ENCODE measurements at places on chromosomes 12 and 14.

DNA sequence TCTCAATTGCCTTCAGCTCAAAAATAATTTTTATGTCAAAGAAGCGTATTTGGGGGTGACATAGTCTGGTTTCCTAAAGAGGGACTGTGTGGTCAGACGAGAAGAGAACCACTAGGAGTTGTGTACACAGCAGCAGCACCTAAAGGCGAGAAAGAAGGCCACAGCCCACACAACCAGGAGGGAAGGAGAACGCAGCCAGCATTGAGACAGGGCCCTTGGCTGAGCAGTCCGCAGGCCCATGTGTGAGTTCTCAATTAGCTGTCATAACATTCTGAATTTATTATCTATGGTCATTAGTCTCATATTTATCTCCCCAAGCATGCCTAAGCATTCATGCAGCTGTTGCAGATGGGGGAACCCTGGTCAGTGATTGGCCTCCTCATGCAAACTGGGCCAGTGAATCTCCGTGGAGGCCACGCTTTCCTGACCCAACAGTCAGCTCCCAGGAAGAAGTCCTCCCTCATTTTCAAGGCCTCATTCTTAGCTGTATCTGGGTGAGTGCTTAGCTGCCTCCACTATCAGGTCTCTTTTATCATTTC, 81.2 kb upstream of the ATF7IP start:
- DNase-seq = no peak

GRCh38 chr14:100755649-100756048, 29.0 kb downstream of the DLK1 start:
- no peak for DNase-seq

- DNase-seq = peak; percentile 31
Measured at GRCh38 chr12:55637467-55637866, 775 bp downstream of the OR10P1 start.

- DNase-seq = peak; percentile 89
Measured at GRCh38 chr14:97602438-97603117, 805.4 kb downstream of the VRK1 start.

DNA sequence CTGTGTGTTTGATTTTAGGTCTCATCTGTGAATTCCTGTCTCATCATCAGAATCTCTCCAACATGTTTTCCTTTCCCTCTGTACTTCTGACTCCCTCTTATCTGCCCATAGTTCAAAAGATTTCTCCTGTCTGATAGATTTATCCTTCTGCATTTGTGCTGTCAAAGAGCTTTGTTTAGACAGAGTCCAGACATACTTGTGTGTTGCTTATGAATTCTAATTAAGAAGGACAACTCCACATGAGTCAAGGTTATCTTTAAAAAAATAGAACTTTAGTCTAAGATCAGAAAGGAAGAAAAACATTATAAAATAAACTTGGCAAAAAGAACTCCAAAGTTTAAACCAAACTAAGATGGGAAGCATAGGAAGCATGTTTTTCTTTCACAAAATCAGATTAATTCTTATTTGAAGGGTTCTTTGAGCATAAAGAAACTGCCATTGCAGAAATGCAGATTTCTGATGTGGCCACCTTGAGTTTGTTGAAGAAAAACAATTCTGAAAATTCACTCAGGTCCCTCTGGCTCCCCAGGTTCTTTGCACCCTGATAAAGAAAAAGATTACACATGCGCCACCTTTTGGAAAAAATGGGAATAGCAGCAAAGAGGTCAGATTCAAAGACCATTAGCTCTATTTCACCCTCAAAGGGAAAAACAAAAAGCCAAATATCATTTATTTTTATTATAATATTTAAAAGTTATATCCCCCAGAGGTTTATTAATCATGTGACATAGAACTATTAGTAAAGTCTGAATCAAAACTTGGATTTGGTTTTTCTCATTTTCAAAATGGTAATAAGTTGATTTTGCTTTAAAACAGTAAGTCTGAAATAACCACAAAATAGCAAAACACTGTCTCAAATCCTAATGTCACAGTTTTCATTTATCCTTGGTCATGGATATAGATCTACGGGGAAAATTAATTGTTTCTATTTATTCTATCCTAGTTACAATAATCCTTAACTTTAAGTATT, 143.7 kb upstream of the DCN start:
- peak; percentile 68 for DNase-seq

GRCh38 chr12:101209319-101210302, at the start of gene SLC5A8:
Gene SLC5A8 (minus strand): TSS chr12:101210238. CDS start chr12:101209848, 390 bp downstream.
- DNase-seq = no peak

- no peak for DNase-seq
Measured at GRCh38 chr14:89428173-89428523, 11.1 kb upstream of the FOXN3 start.

DNA sequence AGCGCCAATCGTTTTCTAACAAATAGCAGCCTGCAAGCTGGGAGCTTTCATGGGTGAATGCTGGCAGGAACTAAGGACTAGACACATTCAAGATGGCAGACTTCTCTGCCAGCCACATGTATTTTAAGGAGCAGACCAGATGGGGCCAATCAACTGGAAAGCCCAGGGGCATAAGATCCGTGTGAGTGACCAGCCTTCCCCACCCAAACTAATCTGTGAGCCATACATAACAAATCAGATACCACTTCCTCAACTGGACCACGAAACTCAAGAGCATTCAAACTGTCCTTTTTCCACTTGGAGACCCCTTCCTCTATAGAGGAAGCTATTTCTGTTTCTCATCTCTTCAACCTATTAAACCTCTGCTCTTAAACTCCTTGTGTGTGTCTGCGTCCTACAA, 9.7 kb downstream of the TCL1B start:
- no peak for DNase-seq

DNA sequence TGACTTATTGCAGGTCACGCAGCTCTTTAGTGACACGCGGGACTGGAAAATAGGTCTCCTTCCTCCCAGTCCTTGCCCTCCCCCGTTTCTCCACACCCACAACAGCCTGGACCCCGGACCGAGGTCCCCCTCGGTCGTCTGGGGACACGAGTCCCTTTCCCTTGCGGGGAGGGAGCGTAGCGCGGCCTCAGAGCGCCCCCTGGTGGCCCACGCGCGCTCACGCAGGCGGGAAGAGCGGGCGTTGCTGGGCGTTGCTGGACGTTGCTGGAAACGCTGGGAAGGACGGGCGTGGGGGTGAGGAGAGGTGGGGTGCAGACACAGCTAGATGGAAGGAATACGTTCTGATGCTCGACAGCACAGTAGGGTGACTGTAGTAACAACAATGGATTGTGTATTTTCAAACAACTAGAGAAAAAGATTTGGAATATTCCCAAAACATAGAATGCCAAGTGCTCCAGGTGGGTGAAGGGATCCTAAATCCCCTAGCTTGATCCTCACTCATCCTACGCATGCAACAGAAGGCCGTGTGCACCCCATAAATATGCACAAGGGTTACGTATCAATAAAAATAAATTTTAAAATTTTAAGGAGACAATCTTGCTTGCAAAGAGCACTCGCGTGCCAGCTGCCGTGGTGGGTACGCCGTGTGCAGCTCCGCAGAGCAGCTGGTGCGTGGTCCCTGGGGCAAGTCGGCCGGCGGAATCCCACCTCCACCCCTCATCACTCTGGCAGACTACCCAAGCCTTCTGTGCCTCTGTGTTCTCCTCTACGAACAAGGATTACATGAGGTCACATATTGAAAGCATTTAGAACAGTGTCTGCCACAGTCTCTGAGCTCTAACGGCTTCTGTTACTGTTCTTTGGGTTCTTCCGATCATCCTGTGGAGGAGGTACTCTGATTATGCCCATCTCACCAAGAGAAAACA, 87.4 kb downstream of the B4GALNT3 start:
- peak; percentile 61 for DNase-seq

DNA sequence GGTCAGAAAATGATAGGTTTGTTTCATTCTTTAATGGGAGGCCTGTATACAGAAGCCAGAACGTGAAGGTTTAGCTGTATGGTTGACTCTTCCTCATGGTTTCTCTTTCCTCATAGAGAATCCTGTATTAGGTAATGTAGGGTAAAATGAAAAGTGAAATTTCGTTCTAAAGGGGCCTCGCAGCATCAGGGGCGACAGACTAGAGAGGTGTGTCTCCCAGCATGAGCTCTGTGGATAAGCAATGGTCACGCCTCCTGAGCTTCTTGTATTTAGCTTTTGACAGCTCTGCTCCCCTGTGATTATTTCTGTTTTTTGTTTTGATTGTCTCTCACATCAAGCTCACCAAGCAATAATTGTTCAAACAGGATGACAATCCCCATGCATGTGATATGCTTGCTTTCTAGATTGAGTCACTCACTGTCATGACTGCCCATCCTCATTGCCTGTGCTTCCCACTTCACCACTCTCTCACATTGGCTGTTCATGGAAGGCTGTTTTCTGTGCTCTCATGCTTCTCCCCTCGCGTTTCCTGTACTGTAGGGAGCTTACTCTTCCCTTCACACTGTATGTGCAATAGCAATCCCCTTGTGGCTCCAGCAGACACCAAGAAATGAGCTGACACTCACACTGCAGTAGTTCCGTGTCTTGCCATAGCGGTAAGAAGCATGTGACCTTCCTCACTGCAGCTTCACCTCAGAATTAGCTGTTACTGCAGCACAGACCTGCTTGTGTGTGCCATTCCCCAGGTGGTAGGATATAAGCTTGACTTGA, 44.0 kb downstream of the RAD52 start:
- DNase-seq = no peak

GRCh38 chr12:57332646-57333312, 81.8 kb upstream of the STAC3 start:
- DNase-seq = no peak

DNA sequence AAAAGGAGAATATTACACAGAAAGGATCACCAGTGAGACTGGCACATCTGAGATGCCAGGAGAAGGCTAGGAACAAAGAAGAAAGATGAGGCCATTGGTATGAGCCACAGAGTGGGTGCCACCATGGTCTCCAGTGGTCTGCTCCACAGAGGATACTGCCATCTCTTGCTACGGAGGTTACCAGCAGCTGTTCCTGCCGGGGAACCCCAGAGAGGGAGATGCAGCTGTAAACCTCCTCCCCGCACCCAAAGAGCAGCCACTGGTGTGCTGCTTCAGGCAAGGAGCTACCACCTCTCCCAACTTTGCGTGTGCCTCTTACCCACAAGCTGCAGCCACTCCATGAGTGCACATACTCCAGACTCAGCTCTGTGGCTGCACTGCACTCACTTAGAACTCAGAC, 201.5 kb upstream of the RTL1 start:
- no peak for DNase-seq

DNA sequence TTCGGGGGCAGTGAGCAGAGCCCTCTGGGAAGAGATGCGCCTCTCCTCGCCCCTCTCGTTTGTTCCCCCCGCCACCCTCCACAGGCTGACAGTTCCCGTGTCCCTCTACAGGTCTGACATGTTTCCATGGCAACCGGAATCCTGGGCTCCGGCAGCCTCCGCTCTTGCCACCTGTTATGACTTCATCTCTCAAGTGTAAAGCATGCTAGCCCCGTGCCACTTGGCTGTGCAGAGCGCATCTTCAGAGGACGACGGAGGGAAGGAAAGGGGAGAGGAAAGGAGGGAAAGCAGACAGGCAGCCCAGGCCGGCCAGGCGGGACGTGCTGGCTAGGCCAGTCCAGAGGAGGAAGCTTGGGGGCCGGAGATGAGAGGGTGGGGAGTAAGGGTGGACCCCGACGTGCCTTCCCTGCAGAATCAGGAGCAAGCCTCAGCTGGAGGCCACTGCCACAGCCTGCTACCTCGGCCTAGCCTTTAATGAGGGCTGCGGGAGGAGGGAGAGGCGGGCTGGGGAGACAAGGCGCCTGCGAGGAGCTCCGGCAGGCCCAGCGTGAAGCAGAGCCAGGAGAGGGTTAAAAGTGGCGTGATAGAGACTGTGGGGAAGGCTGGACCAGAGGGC, 214.3 kb downstream of the DPF3 start:
- DNase-seq = no peak

- no peak for DNase-seq
Measured at GRCh38 chr14:69291891-69292561, 32.1 kb downstream of the GALNT16 start.

DNA sequence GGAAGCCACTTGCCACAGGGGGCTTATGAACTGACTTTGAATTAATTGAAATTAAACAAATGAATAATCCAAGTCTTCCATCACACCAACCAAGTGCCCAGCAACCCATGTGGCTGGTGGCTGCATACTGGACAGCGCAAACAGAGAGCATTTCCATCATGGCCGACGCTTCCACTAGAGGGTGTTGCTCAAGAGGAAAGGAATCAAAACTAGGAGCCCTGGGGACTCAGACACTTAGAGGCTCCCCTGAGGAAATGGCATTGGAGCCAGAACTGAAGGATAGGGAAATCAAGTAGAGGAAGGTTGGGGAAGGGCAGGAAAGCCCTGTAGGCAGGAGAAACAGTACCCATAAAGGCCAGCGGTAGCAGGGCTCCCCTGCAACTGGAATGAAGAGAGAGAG, 50.6 kb upstream of the NUAK1 start:
- DNase-seq = no peak

- DNase-seq = no peak
Measured at GRCh38 chr14:100426314-100426713, 103.2 kb downstream of the SLC25A47 start.

DNA sequence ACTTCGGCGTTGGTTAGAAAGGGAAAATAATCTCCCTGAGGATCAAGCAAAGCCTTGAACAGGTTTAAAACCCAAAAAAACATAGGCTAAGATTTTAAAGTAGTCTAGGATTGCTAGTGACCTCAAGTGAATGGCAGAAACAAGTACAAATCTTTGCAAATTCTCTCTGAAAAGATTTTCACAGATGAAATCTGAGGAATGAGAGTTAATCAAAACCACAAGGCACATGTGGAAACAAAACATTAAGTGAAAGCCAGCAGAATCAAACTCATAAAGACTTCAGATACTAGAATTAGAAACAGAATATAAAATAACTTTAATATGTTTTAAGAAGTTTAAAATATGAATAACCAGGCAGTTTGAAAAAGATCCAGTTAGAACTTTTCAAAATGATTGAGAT, 52.2 kb upstream of the CFL2 start:
- no peak for DNase-seq

DNA sequence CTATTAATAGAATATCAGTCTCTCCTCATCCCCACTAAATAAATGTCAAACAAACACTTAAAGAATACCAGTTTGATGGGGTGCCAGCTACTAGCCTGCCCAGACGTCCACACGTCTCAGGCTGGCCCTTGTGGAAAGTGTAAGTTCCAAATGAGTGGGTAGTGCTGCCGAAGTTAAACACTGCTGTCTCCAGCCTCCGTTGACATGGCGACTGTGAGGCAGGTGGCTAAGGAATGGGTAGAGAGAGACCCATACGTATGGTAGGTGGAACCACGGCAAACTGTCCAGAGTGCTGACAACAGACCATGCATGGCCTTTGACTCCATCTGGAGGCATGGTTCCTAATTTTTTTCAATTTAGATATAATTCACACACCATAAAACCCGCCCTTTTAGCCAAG, 37.9 kb downstream of the PITPNM2 start:
- no peak for DNase-seq

DNA sequence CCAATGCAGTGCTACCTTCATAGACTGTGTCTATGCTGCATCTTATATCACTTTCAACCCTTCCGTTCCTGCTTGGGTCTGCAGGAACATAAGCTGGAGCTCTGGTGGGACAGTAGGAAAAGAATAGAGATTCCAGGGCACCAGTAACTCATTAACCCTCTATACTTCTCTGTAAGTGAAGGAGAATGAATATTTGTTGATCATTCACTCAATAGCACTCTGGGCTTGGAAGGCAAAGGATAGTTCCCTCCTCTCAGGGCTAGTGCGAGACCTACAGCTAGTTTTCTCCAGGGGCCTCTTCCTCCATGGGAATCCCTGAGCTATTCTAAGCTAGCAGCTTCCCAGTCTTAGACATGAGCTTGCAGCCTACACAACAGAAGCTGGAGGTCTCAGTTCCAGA, 84.7 kb downstream of the BMP4 start:
- no peak for DNase-seq

All from CD4-positive, alpha-beta T cell treated with Interleukin-2 at 100 ng/mL for 4 hours (primary cell).